ENCODE measurements at places on chromosomes 1 and 21.

DNA sequence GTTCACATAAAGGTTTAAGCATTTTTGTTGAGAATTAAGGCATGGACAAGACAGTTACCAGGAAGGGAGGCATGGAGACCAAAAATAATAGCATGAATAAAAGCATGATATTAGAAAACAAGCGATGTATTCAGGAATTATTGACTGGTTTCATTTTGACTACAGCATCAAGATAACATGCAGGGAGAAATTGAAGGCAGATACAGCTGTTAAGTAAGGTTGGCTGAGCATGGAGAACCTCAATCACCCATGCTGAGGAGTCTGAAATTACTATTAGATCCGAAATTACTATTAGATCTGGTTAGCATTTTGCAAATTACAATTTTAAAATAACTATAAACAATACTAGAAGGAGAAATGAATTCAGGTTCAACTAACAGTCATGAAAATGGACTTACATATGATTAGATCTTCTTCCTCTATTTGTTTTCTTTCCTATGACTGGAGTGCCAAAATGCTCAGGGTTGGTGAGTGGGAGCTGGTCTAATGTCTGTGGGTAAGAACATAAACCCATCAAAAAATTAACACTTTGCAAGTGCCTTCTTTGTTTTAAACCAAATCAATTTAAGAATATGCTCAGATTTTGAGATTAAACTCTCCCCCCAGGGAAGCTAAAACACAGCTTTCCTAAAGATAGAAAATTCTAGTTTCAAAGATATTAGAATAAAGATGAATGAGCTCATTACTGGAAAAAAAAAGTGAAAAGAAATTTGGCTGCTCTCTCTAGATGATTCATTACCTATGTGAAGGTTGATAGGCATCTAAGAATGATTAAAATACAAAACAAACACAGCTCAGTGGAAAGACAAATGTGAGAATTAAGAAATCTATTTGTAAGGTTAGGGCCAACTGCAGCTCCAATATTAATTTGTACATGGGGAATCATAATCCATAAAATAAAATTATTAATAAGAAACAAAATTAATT lies 81.7 kb downstream of the ARID4B start:
- no peak for DNase-seq

GRCh38 chr1:94753171-94753972 lies 66.8 kb upstream of the SLC44A3 start:
- no peak for DNase-seq

DNA sequence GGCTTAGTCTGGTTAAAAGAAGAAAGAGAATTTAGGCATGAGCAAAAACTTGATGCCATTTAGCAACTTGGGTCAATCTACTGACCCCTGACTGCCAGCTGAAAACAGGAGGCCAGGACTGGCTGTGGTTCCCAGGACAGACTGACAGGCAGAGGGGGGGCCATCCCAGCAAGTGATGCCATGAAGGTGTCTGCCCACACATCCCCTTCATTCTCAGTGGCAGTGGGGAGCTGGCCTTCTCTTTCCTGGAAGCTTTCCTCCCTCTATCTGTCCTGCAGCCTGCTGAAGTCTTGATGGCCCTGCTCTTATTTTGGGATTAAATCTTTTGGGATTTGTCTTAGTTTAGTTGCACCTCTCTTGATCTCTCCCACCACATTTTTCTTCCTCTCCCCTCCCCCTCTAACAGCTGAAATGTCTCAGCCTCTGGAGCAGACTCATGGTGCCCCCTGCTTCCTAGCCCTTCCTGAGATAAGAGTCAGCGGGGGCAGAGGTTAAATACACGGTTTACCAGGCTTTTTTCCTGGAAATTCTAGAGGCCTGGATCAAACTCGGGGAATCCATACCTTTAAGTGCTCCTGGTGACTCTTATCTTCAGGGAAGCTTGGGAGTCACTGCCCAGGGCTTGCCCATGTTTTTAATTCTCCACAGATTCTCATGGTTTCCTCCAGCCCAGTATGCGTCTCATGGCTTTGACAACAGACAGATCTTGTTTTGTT lies 99.5 kb upstream of the TSPAN2 start:
- no peak for DNase-seq

DNA sequence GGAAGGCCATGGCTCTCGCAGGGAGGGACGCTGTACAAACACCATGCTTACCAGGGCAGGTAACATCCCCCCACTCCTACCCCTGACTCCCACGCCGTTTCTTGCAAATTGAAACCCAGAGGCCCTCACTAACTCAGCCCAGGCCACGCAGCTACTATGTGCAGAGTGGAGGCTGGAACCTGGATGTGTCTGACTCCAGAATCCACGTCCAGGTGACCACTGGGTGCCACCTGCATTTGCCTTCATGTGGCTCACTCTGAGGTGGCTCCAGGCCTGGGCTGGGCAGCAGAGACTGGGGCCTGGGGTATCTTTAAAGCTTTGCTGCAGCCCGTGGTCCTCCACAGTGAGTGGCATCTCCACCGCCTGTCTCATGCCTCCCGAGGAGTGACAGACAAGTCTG lies 29.6 kb upstream of the AJAP1 start:
- no peak for DNase-seq

DNA sequence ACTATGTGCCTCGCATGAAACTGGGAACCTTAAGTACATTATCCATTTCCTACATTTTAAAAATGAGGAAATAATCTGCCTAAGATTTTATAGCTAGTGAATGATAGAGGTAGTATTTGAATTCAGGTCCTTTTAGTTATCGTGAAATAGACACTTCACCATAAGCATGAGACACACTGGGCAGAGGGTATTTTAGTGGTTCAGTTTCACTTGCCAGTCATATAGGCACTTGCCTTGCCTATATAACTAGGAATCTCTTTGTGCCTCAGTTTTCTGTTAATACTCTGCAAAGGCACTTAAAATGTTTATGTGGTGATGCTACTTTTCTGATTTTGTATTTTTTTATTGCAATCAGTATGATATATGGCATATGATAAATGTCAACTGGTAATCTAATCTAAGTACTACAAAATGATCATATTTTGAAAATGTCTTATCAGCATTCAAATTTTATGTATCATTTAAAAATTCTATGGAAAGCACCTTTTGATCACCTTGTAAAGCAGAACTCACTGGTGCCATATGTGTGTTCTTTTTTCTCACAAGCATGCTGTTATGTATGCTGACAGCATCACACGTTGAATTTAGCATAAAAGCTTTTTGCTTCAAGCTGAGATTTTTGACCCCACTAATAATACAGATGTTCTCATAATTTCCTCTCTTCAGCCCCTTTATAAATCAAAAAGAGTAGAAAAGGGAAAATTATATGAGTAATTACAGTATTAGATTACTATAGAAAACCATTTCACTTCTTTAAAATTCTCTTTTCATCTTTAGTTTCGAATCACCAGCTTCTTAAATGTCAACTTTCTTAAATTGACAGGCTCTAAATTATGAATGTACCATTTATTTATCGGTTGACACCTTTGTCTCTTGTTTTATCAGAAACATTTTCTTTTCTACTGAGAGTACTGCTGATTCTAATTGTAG lies 52.6 kb downstream of the RPS6KC1 start:
- DNase-seq = no peak

DNA sequence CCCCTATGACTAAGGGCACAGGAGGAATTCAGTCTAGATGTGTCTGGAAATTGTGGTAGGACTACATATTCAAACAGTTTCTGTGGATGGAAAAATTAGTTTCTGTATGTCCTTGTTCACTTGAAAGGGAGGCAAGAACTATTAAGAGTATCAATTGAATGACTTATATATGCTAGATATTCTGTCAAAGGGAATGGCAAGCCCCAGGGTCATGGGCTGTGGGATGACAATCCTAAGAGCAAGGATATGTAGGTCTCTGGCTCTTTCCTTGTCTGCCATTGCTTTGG lies 383.5 kb upstream of the B3GALT2 start:
- DNase-seq = no peak

DNA sequence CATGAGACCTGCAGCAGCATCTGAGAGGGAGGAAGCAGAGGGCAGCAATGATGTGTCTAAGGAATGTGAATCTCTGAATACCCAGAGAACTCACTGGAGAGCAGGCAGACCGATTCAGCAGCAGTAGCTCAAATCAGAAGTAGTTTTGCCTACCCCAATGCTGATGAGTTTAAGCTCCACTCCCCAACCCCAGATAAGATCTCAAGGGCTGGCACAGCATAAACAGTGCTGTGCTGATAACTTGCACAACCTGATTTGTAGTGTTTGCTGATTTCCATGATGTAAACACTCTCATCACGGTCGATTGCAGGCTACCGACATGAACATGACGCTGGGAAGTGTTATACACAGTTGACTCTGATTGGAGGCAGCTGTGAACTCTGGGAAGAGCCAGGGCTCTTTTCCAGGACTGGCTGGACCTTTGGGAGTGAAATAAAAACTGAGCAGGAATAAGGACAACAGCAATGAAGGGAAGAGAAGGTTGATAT lies 11.2 kb upstream of the HMGCS2 start:
- DNase-seq = no peak

DNA sequence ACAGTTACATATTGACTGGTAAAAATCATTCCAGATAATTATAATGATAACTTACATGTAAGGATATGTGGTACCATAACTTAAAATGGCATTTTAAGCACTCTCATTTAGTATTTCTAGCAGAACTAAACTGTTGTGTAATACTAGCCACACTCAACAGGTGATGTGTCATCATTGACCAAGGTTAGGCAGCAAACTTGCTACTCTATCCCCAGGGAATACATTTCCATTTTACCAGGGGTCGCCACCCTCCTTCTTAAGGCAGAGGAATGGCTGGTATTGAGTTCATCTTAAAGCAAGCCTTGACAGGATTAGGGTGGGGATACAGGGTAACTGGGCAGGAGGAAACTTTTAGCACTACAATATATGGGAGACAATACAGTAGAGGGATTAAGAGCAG lies 259.8 kb upstream of the CAMK1G start:
- DNase-seq = no peak

DNA sequence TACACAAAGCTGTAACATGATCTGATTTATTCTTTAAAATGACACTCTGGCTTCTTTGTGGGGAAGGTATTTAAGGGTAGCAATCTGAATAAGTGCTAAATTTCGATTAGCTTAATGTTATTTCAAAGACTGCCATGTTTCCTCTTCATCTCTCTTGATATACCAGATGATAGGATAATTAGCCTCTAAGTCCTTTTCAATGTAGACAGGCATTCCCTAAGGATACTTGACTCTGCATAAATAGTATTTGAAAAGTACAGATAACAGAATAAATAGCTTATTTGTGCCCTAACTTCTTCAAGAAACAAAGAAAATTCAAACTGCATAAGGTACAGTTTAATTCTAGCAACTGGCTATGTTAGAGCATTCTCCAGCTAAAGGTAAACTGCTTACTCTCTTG lies 46.2 kb downstream of the ARHGAP29 start:
- DNase-seq = no peak

DNA sequence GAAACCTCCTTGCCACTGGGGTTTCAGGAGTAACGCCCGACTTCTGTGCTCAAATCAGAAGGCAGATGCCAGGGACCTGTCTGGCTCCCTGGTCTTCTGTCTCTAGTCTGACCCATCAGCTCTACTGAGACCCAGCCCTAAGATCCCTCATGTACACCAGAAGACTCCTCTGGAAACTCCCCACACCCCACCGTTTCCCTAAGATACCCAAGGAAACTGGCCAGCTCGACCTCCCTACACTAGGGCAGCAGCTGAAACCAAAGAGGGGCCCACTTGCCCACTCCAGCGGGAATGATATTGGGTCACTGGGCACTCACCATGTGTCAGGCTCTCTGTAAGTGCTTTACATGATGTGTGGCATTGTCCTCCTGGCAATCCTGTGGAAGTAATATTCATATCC lies 469 bp upstream of the S100A16 start:
- no peak for DNase-seq

- DNase-seq = peak; percentile 94
These were observed 22.9 kb upstream of the FAM20B start for GRCh38 chr1:179002552-179003345.

DNA sequence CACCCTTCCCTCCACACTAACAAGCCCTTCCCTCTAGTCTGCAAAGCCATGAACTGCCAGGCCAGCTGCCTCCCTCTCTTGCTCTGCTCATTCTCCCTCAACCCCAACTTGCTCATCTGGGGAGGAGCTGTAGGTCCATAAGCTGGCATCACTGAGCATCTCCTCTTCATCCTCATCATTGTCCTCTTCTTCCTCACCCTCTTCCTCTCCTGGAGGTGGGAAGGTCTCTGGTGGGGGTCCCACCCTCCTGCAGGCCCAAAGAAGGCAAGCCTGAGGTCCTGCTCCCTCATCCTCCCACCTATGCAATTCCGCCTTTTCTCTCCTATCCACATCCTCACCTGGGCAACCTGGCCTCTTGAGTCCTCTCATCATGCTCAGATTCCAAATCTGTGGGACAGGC lies 2.7 kb downstream of the ZNF692 start:
- no peak for DNase-seq

DNA sequence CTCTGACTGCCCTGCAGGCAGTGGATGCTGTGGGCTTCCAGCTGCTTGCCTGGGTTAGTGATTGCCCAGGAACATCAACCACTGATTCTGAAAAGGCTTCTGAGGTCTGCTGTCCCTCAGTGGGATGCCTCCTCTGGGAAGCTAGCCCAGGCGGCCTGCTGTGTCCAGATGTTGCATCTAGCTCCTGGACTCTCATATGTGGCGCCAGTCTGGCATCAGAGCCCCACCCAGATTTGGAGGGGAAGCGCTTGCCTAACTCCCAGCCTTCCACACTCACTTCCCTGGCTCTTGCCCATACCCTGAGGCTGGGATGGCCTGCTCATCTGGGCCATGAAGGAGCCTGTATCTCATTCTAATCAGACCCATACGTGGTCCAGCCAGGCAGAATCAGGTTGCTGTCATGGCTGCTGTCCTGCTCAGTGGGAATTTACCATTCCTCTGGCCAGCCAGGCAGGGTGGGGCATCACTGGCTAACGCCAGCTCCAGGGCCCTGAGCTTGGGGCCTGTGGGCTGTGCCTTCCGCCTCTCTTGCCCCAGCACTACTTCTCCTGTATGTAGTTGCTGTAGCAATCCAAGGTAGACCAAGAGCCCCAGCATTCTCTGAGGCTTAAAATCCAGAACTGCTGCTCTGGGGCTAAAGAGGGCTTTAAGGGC lies 4.1 kb downstream of the CSF1 start:
- DNase-seq = no peak

GRCh38 chr1:222522105-222522915 lies 25.6 kb downstream of the HHIPL2 start:
- no peak for DNase-seq

- DNase-seq = no peak
These were observed 13.6 kb upstream of the NDC1 start for GRCh38 chr1:53851571-53852285.

DNA sequence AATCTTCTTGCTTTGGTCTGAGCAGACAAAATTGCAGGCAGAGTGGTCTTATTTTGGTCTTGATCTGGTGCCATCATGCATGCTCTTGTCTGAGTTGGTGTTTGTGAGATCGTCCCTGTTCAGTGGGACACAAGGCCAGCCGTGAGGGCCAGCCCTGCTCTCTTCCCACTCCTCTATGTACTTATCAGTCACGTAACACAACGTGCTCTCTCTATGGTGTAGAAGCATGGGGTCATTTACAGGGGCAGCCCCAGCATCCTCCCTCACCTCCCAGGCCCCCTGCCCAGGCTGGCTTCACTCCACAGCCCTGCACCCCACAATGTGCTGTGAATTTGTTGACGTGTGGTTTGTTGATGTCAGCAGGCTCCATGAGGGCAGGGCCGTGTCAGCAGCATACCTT lies 18.3 kb upstream of the UTS2 start:
- no peak for DNase-seq

- DNase-seq = no peak
These were observed 30.2 kb upstream of the LRRC8D start for GRCh38 chr1:89790592-89790991.

All from H9 (cell line).